ENCODE measurements at places on chromosomes 4 and X.

DNA sequence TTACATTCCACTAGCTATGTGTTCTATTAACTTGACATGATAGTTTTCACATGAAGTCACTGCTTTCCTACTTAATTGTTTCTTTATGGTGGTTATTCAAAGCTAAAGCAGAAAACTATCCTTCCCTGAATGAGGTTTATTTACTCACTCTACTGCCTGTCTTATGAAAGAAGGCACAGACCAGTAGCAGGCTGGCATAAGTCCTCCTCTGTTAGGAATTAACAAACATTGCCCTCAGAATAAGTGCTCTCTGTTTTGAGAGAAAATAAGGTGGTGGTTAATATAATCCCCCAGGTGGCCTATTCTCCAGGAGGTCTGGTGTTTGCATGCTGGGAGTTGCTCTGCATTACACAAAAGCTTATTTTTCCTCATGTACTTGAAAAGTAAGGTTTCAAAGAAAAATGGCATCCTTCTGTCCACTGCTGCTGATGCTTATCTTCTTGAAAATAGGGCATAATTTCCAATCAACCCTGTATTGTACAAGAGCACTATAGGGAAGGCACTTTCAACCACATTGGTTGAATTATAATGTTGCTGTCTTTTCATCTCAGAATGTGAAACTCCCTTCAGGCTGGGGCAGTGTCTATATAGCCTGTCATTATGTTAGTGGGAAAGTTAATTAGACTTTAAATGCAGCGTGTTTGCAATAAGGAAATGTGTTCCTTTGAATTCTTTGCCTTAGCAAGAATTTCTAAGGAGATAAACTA, 119.7 kb upstream of the TBC1D9 start:
- no peak for DNase-seq

- no peak for DNase-seq
Observed at GRCh38 chrX:136047016-136047642, 61.9 kb downstream of the SLC9A6 start.

DNA sequence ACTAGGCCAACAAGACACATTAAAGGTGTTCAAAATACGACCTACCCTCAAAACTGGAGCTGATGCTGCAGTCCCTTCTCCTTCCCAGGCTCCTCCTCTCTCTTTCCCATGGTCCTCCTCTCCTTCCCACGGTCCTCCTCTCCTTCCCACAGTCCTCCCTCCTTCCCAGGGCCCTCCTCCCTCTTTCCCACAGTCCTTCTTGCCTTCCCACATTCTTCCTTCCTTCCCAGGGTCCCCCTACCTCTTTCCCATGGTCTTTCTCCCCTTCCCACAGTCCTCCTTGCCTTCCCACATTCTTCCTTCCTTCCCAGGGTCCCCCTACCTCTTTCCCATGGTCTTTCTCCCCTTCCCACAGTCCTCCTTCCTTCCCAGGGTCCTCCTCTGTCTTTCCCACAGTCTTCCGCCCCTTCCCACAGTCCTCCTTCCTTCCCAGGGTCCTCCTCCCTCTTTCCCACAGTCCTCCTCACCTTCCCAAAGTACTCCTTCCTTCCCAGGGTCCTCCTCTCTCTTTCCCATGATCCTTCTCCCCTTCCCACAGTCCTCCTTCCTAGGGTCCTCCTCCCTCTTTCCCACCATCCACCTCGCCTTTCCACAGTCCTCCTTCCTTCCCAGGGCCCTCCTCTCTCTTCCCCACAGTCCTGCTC, 54.2 kb downstream of the SH3KBP1 start:
- DNase-seq = no peak

DNA sequence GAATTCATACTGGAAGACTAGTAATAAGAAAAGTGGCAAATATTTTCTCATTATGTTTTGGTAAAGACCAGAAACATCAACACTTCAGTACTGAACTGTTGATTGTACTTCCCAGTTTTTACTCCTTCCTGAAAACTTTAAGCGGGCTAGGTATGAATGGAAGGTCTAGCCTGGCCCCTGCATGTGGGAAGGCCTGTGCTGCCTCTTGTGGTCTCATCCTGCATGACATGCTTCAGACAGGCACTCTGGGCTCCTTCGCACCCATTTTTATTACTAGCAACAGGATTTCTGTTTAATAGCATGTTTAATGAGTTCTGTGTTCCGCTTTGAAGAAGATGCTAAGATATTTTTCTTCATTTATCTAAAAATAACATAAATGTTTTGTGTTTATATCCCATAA, 279.1 kb downstream of the ANK2 start:
- DNase-seq = no peak

Measured in AG09319 (cell line).